ENCODE measurements at places on chromosomes 4 and X.

DNA sequence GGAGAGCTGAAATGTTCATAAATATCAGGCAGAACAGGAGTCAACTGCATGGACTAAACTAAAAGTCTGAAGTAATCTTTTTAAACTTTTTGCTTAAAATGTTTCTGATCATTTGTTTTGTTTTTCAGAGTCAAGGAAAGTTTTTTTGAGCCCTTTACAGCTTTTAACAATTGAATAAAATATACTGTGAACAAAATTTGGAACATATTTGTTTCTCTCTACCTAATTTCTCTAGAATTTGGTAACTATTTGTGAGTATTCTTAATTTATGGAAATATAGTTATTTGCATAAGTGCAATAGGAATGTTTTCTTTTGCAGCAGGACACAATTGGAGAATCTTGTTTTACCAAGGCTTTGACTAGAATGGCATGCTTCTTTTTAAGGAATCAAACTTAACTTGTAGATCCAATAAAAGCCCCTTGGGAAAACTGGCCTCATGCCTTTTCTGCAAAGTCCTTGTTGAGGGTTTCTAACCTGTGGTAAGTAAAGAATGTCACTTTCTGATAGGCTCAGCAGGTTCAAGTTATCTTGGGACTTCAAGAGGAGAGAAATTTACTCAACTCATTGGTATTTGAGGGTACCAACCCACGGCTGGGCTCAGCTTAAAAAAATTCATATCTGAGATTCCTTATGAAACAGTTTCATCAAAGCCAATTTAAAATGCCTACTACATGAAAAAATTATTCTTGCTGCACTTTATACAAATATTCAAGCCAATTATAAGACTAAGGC is 91.5 kb downstream of the UPRT start:
- peak; percentile 10 for DNase-seq

DNA sequence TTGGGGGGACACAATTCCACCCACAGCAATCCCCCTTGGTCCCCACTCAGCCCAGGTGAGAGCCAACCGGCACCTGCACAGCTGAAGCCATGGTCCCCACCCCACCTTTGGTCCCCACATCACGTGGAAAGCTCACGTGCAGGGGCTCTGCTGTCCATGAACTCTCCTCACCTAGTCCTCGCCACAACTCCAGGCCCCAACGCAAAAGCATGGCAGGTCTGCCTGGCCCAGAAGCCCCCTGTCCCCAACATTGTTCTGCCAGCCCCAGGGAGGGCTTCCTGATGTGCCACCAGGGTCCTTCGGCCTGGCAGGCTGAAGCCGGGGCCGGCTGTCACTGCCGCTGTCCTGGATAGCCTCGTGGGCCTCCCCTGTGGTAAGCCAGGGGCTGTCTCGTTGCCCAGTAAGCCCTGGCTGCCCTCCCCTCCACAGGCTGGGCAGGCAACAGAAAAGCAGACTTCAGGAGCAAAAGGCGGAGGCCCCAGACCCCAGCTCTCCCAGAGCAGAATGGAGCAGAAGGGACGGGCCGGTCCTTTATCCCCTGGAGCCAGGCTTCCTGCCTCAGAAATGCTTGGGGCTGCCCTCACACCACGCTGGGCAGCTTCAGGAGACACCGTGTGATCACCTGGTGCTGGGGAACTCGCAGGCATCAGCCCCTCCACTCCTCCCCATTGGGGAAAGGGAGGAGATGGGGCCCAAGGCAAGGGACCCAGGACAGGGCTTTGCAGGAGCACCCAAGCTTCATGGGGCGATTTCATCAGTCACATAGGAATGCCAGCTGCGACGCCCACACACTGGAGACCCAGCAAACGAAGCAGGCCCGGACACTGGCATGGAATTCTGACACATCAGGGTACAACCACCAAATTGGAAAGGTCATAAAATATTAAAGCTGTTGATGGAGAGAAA is 103.7 kb downstream of the ADRA2C start:
- DNase-seq, result peak; percentile 13

DNA sequence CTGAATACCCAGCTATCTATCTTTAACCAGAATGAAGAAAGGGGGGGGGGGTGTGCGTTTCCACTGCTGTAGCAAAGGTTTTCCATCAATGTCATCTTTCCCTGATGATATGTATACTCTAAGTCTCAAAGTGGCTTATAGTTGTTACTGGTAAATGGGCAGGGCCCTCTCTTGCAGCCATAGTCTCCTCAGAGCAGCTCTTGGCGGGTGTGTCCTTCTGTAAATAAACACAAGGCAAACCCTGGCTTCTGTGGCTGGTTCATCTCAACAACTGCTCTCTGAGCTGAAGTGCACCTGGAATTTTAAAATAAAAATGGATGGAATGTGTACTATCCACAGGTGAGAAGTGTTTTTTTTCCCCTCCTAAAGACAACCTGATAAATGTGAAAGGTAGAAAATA is 57.5 kb upstream of the SCML1 start:
- no peak for DNase-seq

DNA sequence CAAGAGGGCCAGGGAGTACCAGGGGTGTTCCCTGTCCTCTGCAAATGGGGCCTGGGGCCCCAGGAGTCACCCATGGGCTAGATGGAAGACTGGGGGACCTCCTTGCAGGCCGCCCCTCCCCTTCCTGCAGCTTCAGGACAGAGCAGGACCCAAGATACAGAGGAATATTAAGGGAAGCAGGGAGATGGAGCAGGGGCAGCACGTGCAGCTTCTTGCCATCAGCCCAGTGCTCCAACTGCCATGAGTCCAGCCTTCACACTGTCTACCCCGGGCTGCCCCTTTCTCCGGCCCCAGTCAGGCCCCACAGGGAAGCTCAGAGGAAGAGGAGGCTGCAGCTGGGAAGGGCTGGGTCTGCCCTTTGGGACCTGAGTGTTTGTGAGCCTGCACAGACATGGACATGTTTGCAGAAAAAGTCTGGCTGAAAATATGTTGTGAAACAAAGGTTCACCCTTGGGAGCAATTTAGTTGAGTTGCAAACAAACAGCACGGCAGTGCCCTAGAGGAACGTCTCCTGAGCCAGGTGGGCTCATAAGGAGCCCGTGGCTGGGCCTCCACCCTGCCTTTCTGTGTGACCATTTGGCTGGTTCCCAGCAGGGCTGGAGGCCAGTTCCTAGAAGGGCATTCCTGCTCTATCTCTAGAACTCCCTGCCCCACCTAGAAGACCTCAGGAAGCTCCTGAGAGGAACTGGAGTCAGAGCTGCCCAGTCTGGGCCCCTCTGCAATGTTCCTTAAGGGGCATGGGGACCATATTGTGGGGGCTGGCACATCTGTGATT is 8.9 kb downstream of the FATE1 start:
- no peak for DNase-seq

GRCh38 chrX:20265726-20266681 is 705 bp downstream of the RPS6KA3 start:
- peak; percentile 18 for DNase-seq

GRCh38 chr4:185255868-185256267 is 46.5 kb downstream of the SNX25 start:
- DNase-seq, result no peak

GRCh38 chr4:3612281-3612680 is 80.1 kb upstream of the LRPAP1 start:
- DNase-seq, result no peak

DNA sequence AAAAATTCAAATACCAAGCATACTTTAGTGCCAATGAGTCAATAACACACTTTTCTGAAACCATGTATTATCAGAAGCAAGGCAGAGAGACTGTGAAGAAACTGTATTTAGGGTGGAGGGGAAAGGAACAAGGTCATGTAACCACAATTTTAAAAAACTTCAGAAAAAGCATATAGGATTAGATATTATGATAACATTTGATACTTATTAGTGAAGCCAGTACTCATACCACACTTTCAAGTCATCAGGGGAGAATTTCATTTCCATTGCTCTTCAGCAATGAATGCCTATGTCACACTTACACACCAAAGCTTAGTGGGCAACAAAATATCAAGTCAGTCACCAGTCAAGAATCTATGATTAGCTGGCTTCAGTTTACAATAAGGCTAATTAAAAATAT is 602.2 kb downstream of the IL15 start:
- DNase-seq, result no peak
